ENCODE measurements at places on chromosomes 5 and 9. TPM values are rescaled to one million over a fixed set of nuclear protein-coding genes. Genes with fewer than 3 reads are reported as not detected.

DNA sequence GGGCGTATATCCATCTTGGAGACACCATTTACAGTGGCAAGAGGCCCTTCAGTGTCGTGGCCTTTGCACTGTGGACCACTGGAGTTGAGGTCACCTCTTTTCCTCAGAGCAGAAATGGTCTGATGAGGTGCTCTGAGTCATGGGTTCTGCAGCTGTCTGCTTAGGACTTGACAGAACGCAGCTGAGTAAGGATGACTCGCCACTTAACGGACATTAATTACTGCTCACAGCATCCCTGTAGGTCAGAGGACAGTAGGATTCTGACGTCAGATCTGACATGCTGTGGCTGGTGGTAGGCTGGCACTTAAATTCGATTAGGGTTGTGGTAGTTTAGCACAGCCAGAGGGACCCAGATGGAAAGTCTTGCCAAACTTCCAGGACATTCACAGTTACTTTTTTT is 479.4 kb downstream of the DMAC1 start:
- peaks cover 28% of the 10 kb centered on the region for H3K4me1 ChIP-seq
- H3K36me3 ChIP-seq, result no peaks in the 10 kb centered on the region
- H3K27me3 ChIP-seq, result no peaks in the 10 kb centered on the region
- peak; percentile 99 for DNase-seq
- peak overlapping the region; percentile 56 for H3K27ac ChIP-seq

DNA sequence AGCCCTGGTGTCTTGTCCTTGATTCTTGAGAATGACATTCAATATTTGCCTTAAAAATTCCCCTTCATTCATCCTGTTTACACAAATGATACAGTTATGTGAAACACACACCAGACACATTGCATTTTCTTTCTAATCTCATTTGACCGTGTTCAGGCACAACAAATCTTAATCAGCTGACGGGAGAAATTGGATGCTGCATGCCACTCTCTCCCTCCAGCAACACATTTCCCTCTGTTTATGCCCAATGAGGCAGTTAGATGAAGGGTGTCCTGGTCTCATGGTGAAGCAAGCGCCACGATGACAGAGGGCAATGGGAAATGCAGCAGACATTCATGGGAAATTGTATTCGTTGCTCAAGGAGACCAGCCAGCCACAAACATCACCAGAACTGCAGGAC is 3.2 kb upstream of the FGF1 start:
- H3K27ac ChIP-seq, result no peak overlapping the region
- no peaks in the 10 kb centered on the region for H3K27me3 ChIP-seq
- no peaks in the 10 kb centered on the region for H3K36me3 ChIP-seq
- peaks cover 21% of the 10 kb centered on the region for H3K4me1 ChIP-seq
- DNase-seq, result no peak
- no peak overlapping the region for H3K4me3 ChIP-seq

DNA sequence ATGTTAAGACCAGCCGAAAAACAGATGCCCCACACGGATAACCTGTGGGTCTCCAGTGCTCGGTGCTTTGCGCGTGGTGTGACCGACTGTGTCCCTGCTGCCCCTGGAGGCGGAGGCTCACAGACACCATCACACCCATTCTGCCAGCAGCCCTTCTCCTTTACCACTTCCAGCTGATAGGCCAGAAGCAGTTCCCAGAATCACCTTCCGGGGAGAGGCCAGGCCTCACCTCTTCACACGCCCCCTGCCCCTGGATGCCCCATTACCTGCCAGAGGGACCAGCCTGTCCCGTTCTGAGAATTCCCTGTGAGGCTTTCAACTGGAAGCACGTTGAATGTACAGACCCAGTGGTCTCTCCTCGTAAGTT is 21.6 kb upstream of the LRRC14B start:
- no peak for DNase-seq
- H3K4me3 ChIP-seq, result no peak overlapping the region
- peak overlapping the region; percentile 68 for H3K27ac ChIP-seq
- no peaks in the 10 kb centered on the region for H3K36me3 ChIP-seq
- 0 out of 2 replicates have a peak, but pooled peaks cover 3% of the 10 kb centered on the region for H3K27me3 ChIP-seq
- peaks cover 19% of the 10 kb centered on the region for H3K4me1 ChIP-seq

- H3K27ac ChIP-seq, result no peak overlapping the region
- DNase-seq, result no peak
- no peaks in the 10 kb centered on the region for H3K27me3 ChIP-seq
- H3K4me3 ChIP-seq, result no peak overlapping the region
Observed at GRCh38 chr5:86709157-86709881, 91.6 kb downstream of the COX7C start.

GRCh38 chr5:132007399-132008162 is 3.9 kb downstream of the ACSL6 start:
- H3K4me1 ChIP-seq, result no peaks in the 10 kb centered on the region
- H3K27ac ChIP-seq, result no peak overlapping the region
- no peaks in the 10 kb centered on the region for H3K36me3 ChIP-seq
- no peak overlapping the region for H3K4me3 ChIP-seq
- H3K27me3 ChIP-seq, result peaks cover 42% of the 10 kb centered on the region

The GAPT gene
- polyA plus RNA-seq, result not detected

The PLPP1 gene
- 20.4 TPM for polyA plus RNA-seq

GRCh38 chr5:44294516-44294915 is 94.7 kb downstream of the FGF10 start:
- H3K4me3 ChIP-seq, result no peak overlapping the region
- no peak for DNase-seq
- no peaks in the 10 kb centered on the region for H3K4me1 ChIP-seq
- no peak overlapping the region for H3K27ac ChIP-seq
- no peaks in the 10 kb centered on the region for H3K36me3 ChIP-seq

- no peak overlapping the region for H3K27ac ChIP-seq
- peaks cover 3% of the 10 kb centered on the region for H3K27me3 ChIP-seq
- H3K4me1 ChIP-seq, result no peaks in the 10 kb centered on the region
- no peak for DNase-seq
- no peak overlapping the region for H3K4me3 ChIP-seq
- H3K36me3 ChIP-seq, result no peaks in the 10 kb centered on the region
Observed at GRCh38 chr9:78207319-78207718, 28.6 kb upstream of the CEP78 start.

The JAKMIP2 gene
- polyA plus RNA-seq, result not detected

The HSD17B4 gene
- polyA plus RNA-seq, result 81.5 TPM

The BARHL1 gene
- polyA plus RNA-seq, result not detected

GRCh38 chr9:104374711-104375110 is 129.4 kb upstream of the OR13F1 start:
- H3K4me3 ChIP-seq, result no peak overlapping the region
- no peak overlapping the region for H3K27ac ChIP-seq
- no peaks in the 10 kb centered on the region for H3K36me3 ChIP-seq
- H3K27me3 ChIP-seq, result no peaks in the 10 kb centered on the region

DNA sequence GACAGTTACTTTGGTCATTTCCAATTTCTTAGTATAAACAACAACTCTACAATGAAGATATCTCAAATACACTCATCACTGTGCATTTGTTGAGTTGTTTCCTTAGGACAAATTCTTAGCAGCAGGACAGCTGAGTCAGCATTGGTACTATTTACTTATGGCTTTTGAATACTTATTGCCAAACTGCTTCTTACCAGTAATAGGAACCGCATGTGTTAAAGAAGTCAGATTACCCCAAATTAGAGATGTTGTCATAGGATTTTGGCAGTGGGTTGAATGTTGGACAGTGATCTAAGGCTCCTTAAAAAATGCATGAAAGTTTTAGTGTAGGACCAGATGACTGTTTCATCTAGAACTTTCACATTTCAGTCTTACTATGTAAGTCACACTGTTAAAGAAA is 280.1 kb upstream of the DMRT1 start:
- H3K36me3 ChIP-seq, result no peaks in the 10 kb centered on the region
- H3K27me3 ChIP-seq, result no peaks in the 10 kb centered on the region
- H3K27ac ChIP-seq, result no peak overlapping the region
- H3K4me3 ChIP-seq, result no peak overlapping the region
- DNase-seq, result no peak

DNA sequence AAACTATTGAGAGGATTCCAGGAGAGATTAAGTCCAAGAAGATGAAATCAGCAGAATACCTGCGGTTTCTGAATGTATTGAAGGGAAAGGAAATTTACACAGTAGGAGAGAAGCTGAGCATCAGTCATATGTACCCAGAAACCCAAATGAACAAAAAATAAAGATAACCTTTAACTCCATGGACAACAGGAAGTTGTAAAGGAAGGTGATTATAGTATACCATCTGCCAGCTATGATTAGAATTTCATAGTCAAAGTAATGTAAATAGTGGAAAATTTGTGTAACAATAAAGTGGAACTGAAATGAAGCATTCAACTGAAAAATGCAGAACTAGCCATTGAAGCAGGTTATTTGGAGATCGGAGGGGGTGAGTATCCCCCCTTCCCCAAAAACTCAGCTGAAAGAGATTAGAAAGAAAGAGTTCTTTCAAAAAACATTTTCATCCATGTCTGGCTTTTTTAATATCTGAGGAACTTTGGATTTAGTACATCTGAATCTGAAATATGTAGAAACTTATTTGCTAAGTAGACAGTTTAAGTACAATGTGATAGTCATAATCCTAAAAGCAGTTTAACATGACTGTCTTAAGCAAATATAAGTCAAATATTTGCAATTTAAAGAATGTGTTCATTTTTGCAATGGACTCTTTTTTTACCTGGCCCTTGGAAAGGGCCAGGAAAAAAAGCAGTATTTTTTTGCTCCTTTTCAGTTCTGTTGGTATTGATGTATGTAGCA is 58.4 kb downstream of the APC start:
- H3K27me3 ChIP-seq, result no peaks in the 10 kb centered on the region
- no peak for DNase-seq
- H3K36me3 ChIP-seq, result peaks cover 15% of the 10 kb centered on the region
- H3K27ac ChIP-seq, result no peak overlapping the region
- no peak overlapping the region for H3K4me3 ChIP-seq

DNA sequence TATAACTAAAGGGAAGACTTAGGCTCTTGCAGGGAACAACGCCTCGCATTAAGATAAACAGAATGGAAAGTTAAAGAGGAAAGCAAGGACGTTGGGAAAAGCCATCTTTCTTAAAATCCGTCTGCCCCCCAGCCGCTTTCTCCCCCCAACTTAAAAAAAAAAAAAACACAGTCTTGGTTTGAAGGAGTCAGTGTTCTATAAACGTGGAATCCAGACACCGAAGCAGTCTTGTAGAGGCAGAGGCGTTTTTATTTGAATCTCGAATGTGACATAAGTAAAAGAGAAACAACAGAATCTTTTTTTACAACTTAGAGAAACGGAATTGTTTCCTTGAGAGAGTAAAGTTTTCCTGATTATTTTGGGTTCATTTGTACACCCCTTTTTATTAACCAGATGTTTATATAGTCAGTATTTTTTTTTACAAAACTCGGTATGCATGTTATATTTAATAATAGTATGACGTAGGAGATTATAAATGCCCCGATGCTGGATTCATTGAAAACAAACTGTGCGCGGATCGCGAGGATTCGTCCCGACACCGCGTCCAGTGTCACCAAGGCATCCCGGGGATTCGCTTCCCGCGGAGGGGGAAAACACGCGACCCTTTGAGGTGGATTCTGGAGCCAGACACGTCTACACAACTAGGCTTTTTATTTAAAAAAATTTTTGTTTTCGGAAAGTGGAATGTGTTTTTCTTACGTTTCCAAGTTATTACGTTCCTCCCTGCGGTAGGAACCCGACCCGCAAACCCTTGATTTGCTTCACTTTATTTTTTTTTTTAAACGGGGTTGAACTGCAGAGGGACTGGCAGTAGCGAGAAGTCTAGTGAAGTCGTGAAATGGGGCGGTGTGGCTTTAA is 6.7 kb downstream of the PTCH1 start:
- DNase-seq, result no peak
- peak overlapping the region; percentile 73 for H3K27ac ChIP-seq
- H3K4me1 ChIP-seq, result peaks cover 4% of the 10 kb centered on the region
- H3K36me3 ChIP-seq, result no peaks in the 10 kb centered on the region

DNA sequence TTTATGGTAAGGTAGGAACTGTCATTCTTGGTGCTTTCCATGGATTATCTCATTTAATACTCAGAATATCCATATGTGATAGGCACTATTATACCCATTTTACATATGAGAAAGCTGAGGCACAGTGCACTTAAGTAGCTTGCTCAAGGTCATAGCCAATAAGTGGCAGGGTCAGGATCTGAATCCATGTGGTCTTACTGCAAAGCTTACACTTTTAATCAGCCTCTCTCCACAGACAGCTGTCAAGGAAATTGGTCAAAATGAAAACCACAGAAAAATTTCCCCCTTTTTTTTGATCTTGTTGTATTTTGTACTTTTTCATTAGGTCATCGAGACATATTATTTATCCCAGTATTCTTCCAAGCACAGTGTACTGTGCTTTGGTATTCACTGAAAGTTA is 78.5 kb downstream of the ERCC6L2 start:
- H3K27me3 ChIP-seq, result no peaks in the 10 kb centered on the region
- peaks cover 12% of the 10 kb centered on the region for H3K36me3 ChIP-seq
- no peak overlapping the region for H3K27ac ChIP-seq

- H3K27ac ChIP-seq, result no peak overlapping the region
- no peaks in the 10 kb centered on the region for H3K36me3 ChIP-seq
- no peak for DNase-seq
- H3K27me3 ChIP-seq, result peaks cover 19% of the 10 kb centered on the region
- H3K4me1 ChIP-seq, result no peaks in the 10 kb centered on the region
Observed at GRCh38 chr5:174397206-174397605, 327.2 kb upstream of the MSX2 start.

The SAPCD2 gene
- 6.4 TPM for polyA plus RNA-seq

The GMCL2 gene
- not detected for polyA plus RNA-seq

The SPATA31A5 gene
- not detected for polyA plus RNA-seq

The HARS1 gene
- polyA plus RNA-seq, result 89.3 TPM

The SGCD gene
- polyA plus RNA-seq, result 5.8 TPM

GRCh38 chr9:86749161-86749893 is 198.0 kb downstream of the GAS1 start:
- H3K36me3 ChIP-seq, result no peaks in the 10 kb centered on the region
- H3K27ac ChIP-seq, result peak overlapping the region; percentile 87
- peaks cover 11% of the 10 kb centered on the region for H3K4me1 ChIP-seq
- no peaks in the 10 kb centered on the region for H3K27me3 ChIP-seq
- H3K4me3 ChIP-seq, result no peak overlapping the region

The ZNF462 gene
- 6.1 TPM for polyA plus RNA-seq

DNA sequence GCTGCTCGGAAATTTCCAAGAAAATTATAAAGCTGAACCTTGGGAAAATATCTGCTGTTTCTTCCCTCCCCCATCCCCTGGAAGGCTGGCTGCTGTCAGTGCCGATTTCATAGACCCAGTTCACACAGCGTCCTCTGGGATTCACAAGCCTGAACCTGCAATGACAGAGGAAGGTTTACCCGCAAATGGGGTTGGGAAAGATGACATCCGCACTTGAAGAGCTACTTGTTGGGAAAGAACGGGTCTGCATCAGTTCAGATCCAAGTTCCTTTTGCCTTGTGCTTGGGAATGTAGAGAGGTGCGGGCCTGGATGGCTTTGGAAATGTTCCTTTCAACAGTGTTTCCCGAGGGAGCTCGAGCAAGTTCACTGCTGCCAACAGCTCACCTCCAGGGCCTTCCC is 13.9 kb downstream of the PCDH12 start:
- H3K27ac ChIP-seq, result no peak overlapping the region
- peaks cover 2% of the 10 kb centered on the region for H3K4me1 ChIP-seq
- peaks cover 6% of the 10 kb centered on the region for H3K27me3 ChIP-seq
- no peak overlapping the region for H3K4me3 ChIP-seq

DNA sequence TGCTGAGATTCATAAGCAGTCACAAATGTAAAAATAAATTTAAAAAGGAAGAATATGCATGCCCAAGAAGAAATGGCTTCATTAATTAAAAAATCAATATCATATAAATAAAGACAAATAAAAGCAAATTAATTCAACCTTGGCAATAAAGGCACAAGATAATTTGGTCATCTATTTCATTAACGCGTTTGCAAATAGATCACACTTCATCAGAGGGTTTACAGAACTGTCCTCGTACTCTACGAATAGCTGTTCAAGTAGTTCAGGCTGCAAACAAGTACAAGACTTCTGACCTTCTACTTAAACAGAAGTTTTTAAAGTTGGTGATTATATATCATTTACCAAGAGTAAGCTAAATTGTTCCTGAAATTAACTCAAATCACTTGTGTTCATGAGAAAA is 775.3 kb upstream of the DMAC1 start:
- DNase-seq, result no peak
- H3K27ac ChIP-seq, result no peak overlapping the region
- no peaks in the 10 kb centered on the region for H3K36me3 ChIP-seq

Measured in IMR-90 (cell line).